Activated B cell treated with CpG ODN at 0.5 μM for 24 hours (primary cell): ENCODE measurements at places on chromosomes 5 and 9. TPM values are rescaled to one million over a fixed set of nuclear protein-coding genes. Genes with fewer than 3 reads are reported as not detected.

The CCDC192 gene
- total RNA-seq, result not detected in 2 replicates

GRCh38 chr5:76450054-76450453 lies 47.0 kb downstream of the IQGAP2 start:
- no peak for DNase-seq

The WNT8A gene
- not detected in 2 replicates for total RNA-seq

DNA sequence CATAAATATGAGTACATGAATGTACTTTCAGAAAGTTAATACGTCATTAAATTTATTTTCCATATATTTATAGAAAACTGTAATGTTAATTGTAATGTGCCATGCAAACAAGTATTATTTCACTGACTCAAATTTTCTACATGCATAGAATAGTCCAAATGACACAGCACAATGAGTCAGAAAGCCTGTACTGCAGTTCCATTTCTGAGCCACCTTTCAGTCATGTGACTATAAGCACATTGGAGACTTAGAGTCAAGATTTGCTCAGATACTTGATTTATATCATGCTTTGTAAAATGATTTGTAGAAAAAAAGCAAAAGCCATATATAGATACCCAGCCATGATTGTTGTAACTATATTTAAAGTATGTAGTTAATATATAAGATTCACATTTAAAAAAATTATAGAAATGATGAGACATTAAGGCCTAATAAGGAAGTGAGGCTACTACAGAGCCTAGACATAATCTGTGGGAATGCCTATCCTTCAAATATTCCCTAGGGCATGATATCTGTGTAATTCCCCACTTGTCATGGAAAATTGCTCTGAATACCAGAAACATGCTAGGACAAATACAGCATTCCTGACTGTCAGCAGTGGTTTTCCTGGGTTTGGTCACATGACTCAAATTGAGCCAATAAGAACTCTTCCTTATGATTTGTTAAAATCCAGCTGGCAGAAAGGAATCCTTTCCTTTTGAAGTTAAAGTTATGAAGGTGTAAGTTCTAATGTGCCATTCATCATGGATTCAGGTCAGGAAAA lies 50.0 kb downstream of the PTPRD start:
- no peak for DNase-seq

DNA sequence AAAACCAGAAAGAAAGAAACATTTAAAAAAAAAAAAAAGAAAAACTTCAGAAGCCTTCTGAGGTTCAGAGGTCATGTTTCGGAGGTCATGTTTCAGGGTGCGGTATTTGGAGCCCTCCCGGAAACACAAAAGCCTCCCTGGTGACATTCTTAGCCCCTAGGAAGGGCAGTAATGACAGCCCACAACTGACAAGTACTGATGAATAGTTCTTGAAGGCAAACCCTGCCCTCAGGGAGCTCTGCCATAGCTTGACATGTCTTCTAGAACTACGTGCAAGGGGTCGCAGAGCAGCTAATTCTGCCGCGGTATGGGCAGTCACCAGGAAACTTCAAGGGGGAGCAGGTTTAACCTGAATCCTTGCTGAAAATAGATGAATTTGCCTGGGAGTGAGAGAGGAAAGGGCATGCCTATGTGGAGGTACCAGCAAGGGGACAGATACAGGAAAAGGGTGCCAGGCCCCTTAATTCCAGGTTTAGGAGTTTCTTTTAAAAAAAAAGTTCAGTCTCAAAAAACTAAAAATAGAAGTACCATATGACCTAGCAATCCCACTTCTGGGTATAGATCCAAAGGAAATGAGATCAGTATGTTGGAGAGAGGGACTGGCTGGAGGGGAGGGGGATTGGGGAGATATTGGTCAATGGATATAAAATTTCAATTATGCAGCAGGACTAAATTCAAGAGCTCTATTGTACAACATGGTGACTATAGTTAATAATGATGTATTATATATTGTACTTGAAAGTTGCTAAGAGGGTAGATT lies 98.4 kb downstream of the C9orf152 start:
- DNase-seq, result no peak

DNA sequence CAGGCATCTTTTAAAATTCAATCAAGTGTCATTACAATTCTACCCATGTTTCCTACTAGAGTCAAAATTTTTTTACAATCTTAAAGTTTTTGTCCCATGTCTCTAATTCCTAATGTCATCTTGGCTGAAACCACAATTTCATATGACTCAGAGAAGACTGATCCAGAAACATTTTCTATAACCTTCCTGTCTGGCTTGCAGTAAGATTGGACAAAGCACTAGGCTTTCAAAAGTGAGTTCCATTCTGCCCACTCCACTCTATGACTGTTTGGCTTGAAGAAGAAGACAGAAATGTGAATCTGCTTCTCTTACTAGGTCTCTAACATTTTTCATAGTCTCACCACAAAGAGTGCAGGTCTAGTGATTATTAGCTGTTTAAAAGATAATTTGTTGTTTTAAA lies 88.8 kb downstream of the NR3C1 start:
- DNase-seq, result no peak
